Kasumi-1 (cell line): ENCODE measurements at places on chromosomes 7 and 10.

DNA sequence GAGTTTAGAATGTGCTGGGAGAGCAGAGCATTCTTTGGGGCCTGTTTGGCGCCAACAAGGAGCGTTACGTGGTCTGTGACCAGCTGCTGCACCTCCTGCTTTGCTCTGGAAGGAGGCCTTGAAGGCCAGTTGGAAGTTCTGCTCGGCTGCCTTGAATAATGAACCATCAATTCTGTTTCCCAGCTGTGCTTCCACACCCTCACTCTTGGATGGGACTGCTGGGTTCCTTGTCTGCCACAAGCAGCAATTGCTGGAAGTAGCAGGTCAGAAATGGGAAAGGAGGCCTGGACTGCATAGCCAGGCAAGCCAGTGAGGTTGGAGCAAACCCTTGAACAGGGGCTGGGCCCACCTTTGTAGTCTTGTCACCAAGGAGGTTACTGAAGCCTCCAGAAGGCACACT is 86.6 kb upstream of the INSYN2A start:
- no peak for DNase-seq

DNA sequence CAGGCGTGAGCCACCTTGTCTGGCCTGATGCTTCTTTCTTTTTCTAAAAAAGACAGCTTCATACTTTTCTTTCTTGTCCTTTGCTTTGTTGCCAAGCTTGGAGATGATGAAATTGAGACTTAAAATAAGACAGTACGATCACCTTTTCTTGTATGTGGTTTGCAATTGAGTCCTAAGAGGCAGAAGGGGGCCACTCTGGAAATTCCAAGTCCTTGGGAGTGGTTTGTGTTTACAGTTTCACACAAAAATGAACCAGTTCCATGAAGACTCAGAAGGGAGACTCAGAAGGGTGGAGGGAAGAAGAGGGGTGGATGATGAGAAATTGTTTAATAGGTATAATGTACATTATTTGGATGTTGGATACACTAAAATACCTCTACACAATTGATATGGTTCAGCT is 70.7 kb upstream of the TNS3 start:
- no peak for DNase-seq

DNA sequence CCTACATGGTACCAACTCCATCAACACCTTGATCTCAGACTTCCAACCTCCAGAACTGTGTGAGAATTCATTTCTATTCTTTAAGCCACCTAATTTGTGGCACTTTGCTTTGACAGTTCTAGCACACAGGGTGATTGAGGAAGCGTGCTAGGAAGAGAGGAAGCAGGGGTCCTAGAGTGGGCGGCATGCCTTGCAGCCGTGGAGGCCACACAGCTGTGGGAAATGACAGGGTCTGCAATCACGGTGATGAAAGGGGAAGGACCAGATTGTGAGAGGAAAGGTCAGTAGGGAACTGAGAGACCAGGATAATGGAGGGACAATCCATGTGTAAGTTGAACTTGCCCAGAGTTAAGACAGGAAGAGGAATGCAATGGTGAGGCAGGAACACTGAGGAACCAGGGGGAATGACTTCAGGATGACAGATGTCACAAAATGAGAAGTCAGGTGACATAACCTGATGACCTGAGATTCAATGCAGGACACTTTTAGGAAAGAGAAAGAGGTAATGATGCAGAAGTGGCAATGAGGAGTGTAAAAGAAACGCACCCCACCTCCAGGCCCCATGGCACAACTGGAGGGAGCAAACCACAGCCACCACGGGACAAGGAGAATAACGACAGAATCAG is 87.3 kb upstream of the PIK3CG start:
- no peak for DNase-seq

- no peak for DNase-seq
Observed at GRCh38 chr7:51459809-51460208, 143.2 kb upstream of the COBL start.

GRCh38 chr10:79070081-79070605 is 1.4 kb downstream of the ZMIZ1 start:
- no peak for DNase-seq

DNA sequence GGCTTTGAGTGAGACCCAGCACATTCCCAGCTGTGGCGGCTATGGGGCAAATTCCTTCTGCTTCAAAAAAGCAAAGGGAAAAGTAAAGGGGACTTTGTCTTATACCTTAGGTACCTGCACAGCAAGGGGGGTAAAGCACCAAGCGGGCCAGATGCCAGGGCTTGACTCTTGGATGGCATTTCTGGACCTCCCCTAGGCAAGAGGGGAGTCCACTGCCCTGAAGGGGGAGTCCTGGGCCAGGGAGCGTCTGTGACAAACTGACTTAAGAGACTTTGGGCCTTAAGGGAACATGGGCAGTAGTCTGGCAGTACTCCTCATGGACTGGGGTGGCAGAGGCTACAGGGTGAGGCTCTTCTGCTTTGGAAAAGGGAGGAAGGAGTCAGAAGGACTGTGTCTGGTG is 16.1 kb upstream of the FOXI2 start:
- DNase-seq, result no peak

DNA sequence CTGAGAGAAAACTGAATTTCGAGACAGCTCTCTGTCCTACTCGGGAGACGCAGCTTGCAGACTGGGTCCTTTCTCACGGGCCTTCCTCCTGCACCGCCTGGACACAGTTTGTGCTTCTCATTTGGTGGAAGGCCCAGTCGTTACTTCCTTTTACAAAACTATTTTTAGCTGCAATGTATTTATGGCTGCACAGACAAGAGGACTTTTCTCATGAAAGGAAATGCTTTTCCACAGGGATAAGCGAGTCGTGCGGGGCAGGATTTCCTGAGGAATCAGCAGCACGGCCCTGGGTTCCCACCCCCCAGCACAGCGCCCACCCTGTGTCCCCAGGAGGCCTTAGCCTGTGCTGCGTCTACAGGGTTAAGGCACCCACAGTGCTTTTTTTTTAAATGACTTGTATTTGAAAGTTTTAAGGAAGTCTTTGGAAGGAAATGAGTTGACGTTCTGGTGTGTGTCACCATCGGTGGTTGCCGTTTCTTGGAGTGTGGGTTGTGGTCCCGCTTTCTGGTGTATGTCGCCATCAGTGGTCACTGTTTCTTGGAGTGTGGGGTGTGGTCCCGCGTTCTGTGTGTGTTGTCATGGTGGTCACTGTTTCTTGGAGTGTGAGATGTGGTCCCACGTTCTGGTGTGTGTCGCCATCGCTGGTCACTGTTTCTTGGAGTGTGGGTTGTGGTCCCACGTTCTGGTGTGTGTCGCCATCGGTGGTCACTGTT is 50.9 kb downstream of the INPP5A start:
- peak; percentile 94 for DNase-seq

DNA sequence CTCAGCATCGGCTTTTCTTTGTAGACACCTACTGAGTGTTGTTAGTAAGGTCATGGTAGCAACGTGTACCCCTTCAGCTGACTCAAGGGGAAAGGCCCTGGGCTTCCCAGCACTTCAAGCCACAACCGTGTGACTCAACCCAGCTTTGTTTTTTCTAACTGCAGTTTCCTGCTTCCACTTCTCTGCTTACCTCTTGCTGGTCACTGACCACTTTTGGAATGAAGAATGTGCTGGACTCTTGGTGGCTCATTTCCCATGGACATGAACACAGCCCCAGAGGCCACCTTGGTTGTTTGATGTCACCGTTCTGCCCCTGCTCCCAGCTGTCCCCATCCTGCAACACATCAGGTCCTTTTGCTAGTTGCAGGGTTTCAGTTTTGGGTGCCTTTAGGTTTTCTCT is 69.5 kb upstream of the ZNF438 start:
- DNase-seq, result no peak

- no peak for DNase-seq
Observed at GRCh38 chr7:2151801-2152612, 80.7 kb downstream of the MAD1L1 start.

DNA sequence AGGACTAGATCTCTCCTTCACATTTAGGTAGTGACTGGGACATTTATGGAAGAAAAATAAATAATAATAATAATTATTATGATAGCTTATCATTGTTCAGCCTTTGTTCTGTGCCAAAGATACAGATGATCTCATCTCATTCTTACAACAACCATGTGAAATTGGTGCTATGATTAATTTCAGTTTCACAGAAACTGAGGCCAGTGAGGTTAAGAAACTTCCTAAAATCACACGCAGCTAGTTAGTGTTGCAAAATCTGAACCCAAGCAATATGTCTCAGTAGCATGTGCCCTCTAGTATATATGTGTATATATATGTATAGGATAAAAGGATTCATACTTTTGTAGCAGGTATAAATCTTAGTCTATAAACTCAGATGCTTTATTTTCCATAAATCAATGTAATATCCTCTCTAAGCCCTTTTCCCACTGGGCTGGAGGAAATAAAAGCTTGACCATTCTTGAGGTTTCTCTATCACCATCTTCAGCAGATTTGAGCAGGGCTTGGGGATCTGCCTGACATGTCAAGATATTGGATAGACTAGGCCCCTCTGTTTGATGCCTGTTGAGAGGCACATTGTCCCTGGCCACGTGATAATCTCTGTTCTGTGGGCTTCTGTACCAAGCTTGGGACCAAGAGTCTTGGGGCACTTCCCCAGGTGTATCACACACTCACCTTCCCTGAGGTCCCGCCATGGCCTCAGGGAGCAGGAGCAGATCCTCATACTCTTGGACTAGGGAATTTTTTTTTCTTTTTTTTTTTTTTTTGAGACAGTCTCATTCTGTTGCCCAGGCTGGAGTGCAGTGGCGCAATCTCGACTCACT is 172.6 kb upstream of the NRP1 start:
- DNase-seq, result no peak

DNA sequence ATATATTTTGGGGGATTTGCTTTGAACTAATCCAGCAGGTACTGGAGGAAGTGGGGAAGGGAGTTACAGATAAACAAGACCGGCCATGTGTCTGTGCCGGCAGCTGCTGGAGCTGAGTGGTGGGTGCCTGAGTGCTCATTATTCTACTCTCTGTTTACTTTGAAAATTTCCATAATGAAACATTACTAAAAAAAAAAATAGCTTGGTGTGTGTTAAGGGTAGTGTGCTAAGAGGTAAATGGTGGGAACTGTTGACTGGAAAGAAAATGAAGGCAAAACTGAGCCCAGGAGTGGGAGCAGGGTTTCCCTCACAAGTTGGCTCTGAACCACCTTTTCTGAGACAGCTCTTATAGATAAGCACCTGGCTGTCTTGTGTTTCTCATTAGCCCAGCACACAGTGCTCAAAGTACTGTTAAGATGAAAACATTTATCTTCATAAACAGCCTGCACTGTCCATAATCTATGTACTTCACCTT is 50.6 kb downstream of the PARD3 start:
- DNase-seq, result no peak

DNA sequence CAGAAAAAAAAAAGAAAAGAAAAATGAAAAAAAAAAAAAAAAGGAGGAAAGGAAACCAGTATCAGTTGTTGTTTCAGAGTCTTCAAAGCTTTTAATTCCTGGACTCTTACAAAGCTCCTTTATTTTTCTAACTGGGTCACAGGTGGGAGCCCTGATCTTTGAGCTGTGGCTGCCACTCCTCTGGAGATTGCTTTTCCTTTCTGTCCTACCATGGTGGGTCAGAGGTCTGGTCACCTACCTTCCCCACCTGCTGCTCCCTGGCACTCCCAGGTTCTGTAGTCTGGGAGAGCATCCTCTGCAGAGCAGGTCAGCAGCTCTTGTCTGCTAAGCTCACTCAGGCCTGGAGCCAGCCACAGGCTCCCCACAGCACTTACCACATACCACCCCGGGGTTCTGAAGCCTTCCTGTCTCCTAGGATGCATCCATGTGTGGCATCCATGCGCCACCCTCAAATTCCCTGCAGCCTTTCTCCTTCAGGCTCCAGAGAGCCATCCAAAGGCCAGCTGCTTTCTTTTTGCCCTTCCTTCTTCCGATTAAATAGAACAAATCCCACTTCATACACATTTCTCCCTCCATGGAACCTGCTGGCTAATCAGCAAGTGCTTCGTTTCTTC is 73.2 kb upstream of the TPK1 start:
- DNase-seq, result no peak

DNA sequence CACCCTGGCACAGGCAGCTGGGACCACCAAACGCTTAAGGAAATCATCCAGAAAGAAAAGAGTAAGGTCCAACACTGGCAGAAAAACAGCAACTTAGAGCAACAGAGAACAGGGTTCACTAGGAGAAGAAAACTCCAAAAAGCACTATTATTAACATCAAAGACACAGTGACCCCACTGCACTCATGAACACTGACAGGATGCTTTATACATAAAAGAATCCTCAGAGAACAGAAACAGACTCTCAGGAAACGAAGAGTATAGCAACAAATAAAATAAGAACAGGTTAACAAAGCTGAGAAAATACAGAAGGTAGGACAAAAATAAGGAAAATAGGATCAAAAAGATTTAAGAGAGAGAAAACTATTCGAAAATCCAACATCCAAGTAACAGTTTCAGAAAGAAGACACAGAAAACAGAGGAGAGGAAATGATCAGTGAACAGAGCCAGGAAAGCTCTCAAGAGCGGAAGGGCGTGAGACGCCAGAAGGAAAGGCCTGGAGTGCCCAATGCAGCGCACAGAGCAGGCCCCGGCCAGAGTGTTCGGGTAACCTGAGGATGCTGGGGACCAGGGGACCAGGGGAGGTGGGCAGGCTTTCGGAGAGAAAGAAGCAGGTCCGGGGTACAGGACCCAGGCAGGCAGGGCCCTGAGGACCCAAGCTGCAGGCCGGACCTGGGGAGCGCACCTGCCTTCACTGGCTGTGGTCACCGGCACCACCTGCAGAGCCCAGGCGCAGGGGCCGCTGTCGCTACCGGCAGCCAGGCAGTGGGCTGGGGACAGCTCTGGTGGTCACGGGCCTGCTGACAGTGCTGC is 258.2 kb downstream of the MAD1L1 start:
- no peak for DNase-seq
